ENCODE measurements at places on chromosomes 7 and 10. TPM values are rescaled to one million over a fixed set of nuclear protein-coding genes. Genes with fewer than 3 reads are reported as not detected.
A peak's percentile ranks its signal among the peaks of the same experiment; 100 is the strongest.

- no peaks in the 10 kb centered on the region for H3K27me3 ChIP-seq
- H3K27ac ChIP-seq = no peak overlapping the region
- no peak overlapping the region for H3K4me3 ChIP-seq
Measured at GRCh38 chr10:67790534-67791408, 47.2 kb downstream of the DNAJC12 start.

GRCh38 chr7:39608278-39608677 is 15.1 kb upstream of the RALA start:
- peaks cover 6% of the 10 kb centered on the region for H3K4me1 ChIP-seq
- H3K27me3 ChIP-seq = peaks cover 5% of the 10 kb centered on the region
- H3K27ac ChIP-seq = no peak overlapping the region
- H3K4me3 ChIP-seq = no peak overlapping the region
- DNase-seq = no peak

DNA sequence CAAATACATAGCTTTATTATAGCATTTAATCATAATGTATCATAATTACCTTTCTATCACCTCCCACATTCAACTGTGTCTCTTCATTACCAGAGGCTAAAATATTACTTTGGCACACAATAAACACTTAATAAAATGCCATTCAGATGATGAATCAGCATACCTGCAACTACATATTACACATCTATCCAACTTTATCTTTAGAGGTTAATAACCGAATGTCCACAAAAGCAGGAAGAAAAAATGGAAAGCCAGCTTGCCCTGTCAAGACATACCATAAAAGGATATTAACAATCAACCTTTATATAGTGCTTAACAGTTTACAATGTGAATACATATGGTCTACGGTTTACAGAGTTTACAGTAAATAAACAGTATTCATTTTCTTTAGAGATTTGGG is 12.7 kb downstream of the CACUL1 start:
- no peak overlapping the region for H3K4me3 ChIP-seq
- no peaks in the 10 kb centered on the region for H3K4me1 ChIP-seq
- H3K36me3 ChIP-seq = no peaks in the 10 kb centered on the region
- H3K27me3 ChIP-seq = no peaks in the 10 kb centered on the region

GRCh38 chr10:77103213-77103612 is 534.4 kb downstream of the KCNMA1 start:
- H3K36me3 ChIP-seq = no peaks in the 10 kb centered on the region
- no peaks in the 10 kb centered on the region for H3K27me3 ChIP-seq
- no peak overlapping the region for H3K27ac ChIP-seq
- no peak for DNase-seq

GRCh38 chr7:105839266-105839665 is 37.1 kb downstream of the ATXN7L1 start:
- H3K4me1 ChIP-seq = peaks cover 13% of the 10 kb centered on the region
- no peaks in the 10 kb centered on the region for H3K36me3 ChIP-seq
- no peaks in the 10 kb centered on the region for H3K27me3 ChIP-seq
- H3K27ac ChIP-seq = no peak overlapping the region
- DNase-seq = no peak

GRCh38 chr7:134706468-134706867 is 59.8 kb downstream of the BPGM start:
- H3K27ac ChIP-seq = no peak overlapping the region
- H3K4me3 ChIP-seq = no peak overlapping the region
- peaks cover 10% of the 10 kb centered on the region for H3K4me1 ChIP-seq
- no peaks in the 10 kb centered on the region for H3K36me3 ChIP-seq
- DNase-seq = no peak

DNA sequence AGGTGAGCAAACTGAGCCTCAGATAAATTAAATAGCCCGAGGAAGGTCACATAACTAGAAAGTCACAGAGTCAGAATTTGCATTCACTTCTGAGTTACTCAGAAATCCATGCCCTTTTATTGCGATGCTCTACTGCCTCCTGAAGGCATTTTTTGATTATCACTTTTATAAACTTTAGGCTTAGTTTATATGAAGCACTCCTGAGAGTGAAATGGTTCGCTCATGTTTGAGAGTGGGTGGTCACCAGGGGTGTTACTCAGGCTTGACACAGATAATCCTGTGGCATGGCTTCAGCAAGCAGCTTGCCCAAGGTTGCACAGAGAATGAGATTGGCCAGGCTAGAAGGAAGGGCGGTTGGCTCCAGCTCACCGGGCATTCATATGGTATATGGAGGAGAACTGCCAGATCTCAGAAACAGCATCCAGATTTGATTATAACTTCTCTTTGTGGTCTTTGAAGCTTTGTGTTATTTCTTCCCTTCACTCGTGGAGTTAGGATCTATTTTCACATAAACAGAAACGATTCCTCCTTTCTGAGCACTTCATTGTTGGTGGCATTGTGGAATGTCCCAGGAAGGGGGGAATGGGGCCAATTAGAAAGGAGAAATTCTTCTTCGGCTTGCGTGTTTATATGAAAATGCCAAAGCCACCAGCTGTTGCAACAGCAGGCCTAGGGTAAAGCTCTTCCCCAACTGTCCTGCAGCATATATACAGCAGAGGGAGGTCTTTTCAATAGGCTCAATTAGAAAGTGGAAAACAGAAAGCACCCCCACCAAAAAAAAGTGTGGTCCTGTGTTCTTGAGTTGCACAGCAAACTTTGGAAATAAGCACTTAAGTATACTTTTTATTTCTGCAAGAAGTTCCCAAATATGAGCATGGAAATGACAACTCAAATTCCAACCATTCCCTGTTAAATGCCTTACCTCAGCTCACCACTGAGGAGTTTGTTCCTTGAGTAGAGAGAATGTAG is 628.8 kb downstream of the SUGCT start:
- no peaks in the 10 kb centered on the region for H3K27me3 ChIP-seq
- H3K4me3 ChIP-seq = no peak overlapping the region
- H3K36me3 ChIP-seq = no peaks in the 10 kb centered on the region
- H3K27ac ChIP-seq = no peak overlapping the region
- DNase-seq = no peak

DNA sequence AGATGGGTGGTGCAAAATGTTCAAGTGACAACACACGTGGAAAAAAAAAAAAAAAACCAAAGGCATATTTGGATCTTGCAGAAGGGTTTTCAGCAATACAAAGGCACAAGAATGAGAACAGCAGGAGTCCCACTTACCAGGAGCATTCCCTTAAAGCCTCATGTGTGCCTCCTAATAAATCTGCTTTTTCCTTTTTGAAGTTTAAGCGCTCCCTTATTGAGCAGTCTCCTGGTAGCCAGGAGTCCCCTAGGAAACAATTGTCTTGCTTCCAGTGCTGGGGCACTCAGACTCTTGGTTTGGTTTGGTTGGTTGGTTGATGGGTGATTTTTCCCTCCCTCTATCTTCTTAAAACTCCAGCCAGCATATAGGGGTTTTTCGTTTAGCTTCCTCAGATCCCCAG is 321.8 kb upstream of the NFE2L3 start:
- no peaks in the 10 kb centered on the region for H3K4me1 ChIP-seq
- H3K36me3 ChIP-seq = no peaks in the 10 kb centered on the region
- H3K27me3 ChIP-seq = no peaks in the 10 kb centered on the region
- H3K27ac ChIP-seq = no peak overlapping the region
- no peak for DNase-seq

DNA sequence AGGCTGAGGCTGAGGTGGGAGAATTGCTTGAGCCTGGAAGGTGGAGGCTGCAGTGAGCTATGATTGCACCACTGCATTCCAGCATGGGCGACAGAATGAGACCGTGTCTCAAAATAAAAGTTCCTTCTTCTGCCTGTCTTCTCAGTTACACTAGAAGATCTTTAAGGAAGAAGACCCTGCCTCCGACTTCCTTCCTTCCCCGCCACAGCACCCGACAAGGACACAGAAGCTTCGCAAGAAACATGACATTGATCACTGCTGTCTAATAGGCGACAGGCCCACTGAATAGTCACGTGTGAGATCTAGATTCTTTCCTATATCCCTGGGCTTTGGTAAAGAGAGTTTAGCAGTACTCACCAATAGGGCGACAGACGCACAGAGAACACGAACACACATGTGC is 118.2 kb downstream of the PRPF18 start:
- no peak overlapping the region for H3K4me3 ChIP-seq
- no peaks in the 10 kb centered on the region for H3K36me3 ChIP-seq
- H3K4me1 ChIP-seq = peaks cover 8% of the 10 kb centered on the region
- H3K27ac ChIP-seq = no peak overlapping the region
- peaks cover 3% of the 10 kb centered on the region for H3K27me3 ChIP-seq

DNA sequence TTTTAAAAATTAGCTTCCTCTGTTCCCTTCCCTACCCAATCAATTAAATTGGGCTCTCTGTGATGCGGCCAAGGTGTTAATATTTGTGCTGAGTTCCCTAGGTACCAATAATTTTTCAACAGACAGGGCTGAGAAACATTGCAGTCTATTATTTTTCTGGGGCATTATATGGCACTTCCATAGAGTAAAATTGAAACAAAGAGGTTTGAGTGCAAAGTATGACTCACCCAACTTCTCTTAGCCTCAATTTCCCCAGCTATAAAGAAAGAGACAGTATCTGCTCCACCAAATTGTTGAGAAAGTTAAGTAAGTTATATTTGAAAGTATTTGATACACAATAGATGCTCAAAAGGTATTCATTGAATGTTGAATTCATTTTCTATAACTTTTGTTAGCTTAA is 74.9 kb downstream of the TES start:
- H3K36me3 ChIP-seq = no peaks in the 10 kb centered on the region
- H3K4me1 ChIP-seq = no peaks in the 10 kb centered on the region
- DNase-seq = no peak
- no peak overlapping the region for H3K4me3 ChIP-seq
- H3K27ac ChIP-seq = no peak overlapping the region
- H3K27me3 ChIP-seq = peaks cover 6% of the 10 kb centered on the region

DNA sequence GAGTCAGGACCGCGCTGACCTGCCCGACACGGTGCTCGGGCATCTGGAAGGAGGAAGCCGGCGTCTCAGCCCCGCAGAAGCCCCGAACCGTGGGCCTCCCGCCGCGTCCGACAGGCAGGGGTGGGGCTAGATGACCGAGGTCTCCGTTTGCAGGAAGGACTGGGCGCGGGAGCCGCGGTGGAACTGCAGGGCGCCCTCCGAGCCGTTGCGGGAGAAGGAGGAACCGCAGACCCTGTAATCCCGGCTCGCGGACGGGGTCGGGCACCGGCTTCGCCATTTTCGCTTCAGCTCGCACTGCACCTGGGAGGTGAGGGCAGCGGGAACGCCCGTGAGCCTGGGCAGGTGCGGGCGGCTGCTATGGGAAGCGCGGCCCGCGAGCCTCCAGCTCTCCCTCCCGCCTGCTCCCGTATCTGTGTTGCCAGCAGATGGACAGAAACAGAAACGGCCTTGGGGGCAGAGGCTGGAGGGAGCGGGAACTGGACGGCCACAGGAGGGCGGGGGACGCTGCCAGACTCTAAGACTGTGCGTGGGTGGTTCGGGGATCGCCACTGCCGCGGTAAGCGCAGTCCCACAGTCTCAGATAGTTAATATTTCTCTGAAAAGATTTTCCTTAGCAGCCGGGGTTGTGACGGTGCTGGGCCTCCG is 114.1 kb downstream of the VIPR2 start:
- peaks cover 6% of the 10 kb centered on the region for H3K4me1 ChIP-seq
- DNase-seq = no peak
- no peaks in the 10 kb centered on the region for H3K27me3 ChIP-seq
- H3K27ac ChIP-seq = no peak overlapping the region
- H3K36me3 ChIP-seq = no peaks in the 10 kb centered on the region

DNA sequence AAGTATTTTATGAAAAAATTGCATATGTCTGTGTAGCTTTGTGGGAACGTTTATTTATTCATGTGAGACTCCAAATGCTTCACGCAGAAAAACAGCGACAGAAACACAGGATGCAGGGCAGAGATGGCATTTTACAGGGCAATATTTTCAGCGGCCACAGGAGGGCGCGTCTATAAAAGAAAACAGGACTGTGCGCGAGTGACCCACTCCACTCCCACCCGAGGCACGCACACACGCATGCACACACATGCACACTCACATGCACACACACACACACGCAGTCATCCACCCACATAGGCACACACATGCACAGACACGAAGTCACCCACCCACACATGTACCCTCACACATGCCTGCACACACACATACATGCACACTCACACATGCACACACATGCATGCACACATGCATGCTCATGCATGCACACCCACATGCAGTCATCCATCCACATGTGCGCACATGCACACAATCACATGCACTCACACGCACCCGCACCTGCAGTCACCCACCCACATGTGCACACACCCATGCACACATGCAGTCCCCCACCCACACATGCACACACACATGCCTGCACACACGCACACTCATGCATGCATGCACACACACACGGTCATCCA is 96.3 kb downstream of the DNAJB6 start:
- DNase-seq = peak; percentile 61
- no peak overlapping the region for H3K27ac ChIP-seq
- peaks cover 8% of the 10 kb centered on the region for H3K4me1 ChIP-seq
- H3K36me3 ChIP-seq = no peaks in the 10 kb centered on the region
- peak overlapping the region; percentile 62 for H3K4me3 ChIP-seq
- H3K27me3 ChIP-seq = no peaks in the 10 kb centered on the region

GRCh38 chr7:81110673-81111072 is 191.8 kb upstream of the SEMA3C start:
- no peaks in the 10 kb centered on the region for H3K36me3 ChIP-seq
- no peak for DNase-seq
- no peak overlapping the region for H3K27ac ChIP-seq

DNA sequence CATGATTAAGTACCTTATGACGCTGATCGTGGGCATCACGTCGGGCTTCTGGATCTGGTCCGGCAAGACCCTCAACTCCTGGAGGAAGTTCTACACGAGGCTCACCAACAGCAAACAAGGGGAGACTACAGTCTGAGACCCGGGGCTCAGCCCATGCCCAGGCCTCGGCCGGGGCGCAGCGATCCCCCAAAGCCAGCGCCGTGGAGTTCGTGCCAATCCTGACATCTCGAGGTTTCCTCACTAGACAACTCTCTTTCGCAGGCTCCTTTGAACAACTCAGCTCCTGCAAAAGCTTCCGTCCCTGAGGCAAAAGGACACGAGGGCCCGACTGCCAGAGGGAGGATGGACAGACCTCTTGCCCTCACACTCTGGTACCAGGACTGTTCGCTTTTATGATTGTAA is 2.5 kb downstream of the FZD1 start:
- peaks cover 15% of the 10 kb centered on the region for H3K27me3 ChIP-seq
- no peak for DNase-seq
- no peak overlapping the region for H3K4me3 ChIP-seq

- no peak for DNase-seq
- no peak overlapping the region for H3K27ac ChIP-seq
- H3K4me3 ChIP-seq = no peak overlapping the region
- H3K27me3 ChIP-seq = peaks cover 3% of the 10 kb centered on the region
- no peaks in the 10 kb centered on the region for H3K4me1 ChIP-seq
- H3K36me3 ChIP-seq = no peaks in the 10 kb centered on the region
Measured at GRCh38 chr10:49228677-49229076, 40.5 kb upstream of the TMEM273 start.

DNA sequence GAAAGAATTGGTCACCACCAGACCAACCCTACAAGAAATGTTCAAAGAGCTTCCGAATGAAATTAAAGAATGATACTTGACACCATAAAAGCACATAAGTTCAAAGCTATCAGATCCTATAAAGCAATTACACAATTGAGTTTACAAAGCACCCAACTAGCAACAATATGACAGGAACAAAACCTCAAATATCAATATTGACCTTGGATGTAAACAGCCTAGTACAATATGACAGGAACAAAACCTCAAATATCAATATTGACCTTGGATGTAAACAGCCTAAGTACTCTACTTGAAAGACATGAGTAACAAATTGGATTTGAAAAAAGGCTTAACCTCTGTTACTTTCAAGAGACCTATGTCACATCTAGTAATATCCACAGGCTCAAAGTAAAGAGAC is 1201.4 kb downstream of the XPNPEP1 start:
- H3K4me1 ChIP-seq = no peaks in the 10 kb centered on the region
- no peak overlapping the region for H3K4me3 ChIP-seq

The C10orf67 gene
- 0.49 TPM for total RNA-seq

The GPC2 gene
- total RNA-seq = 7.0 TPM

The GPR15LG gene
- not detected for total RNA-seq

The PLAC9 gene
- not detected for total RNA-seq

The TMEM229A gene
- not detected for total RNA-seq

The DGKB gene
- not detected for total RNA-seq
